ENCODE measurements at places on chromosomes 7 and 10.

- DNase-seq = no peak
Measured at GRCh38 chr10:61081301-61081700, 137.3 kb upstream of the RHOBTB1 start.

GRCh38 chr7:151059367-151060112 lies at the start of gene SLC4A2:
SLC4A2 (plus strand) TSS chr7:151059589; CDS start chr7:151061988, 2,399 bp downstream.
- peak; percentile 90 for DNase-seq

- no peak for DNase-seq
Measured at GRCh38 chr7:1823376-1824150, 153.5 kb downstream of the ELFN1 start.

DNA sequence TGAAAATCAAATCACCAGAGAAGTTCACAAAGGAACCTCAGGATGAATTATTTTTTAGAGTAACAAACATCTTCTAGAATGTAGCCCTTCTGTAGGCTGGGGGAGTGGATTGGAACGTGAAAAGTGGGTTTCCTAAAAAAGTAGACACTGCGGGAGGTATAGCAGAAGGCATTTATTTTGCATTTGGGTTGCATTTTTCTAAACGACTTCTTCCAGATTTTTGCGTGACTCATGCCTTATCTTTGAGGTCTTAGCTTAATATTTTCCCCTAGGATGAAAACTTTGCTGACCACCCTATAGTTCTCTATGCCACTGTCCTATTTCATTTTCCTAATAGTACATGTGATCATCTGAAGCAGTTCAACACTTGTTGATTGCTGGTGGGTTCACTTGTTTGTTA lies 112.7 kb upstream of the JCAD start:
- DNase-seq = no peak

DNA sequence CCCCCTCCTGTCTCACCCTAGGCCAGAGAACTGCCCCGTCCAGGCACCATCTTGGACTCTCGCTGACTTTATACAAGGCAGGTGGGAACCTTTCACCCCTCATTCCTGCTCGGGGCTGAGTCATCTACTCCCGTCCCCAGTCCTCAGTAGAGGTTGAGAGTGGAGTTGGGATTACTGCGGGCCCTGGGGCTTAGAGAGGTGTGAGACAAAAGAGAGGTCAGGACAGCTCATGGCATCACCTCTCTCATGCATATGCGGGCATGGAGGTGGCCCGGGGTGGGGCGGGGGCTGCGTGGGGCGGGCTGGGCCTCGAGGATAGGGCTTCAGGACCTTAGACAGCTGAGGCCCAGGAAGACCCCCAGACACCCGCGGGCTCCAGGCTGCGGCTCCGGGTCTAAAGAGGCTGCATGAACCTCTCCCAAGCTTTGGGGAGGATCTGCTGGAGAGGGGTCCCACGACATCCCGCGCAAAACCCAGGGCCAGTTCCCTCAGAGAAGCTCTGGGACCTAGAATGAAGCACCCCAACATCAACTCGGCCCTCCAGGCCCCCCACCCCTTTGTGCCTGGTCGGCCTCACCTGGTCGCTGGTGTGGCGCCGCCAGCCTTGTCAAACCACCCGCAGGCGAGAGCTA lies 317 bp downstream of the PDZD7 start:
- no peak for DNase-seq

- DNase-seq = no peak
Measured at GRCh38 chr7:27240015-27240731, 2.4 kb upstream of the EVX1 start.

GRCh38 chr7:77456696-77457095 lies 40.5 kb upstream of the GSAP start:
- no peak for DNase-seq

DNA sequence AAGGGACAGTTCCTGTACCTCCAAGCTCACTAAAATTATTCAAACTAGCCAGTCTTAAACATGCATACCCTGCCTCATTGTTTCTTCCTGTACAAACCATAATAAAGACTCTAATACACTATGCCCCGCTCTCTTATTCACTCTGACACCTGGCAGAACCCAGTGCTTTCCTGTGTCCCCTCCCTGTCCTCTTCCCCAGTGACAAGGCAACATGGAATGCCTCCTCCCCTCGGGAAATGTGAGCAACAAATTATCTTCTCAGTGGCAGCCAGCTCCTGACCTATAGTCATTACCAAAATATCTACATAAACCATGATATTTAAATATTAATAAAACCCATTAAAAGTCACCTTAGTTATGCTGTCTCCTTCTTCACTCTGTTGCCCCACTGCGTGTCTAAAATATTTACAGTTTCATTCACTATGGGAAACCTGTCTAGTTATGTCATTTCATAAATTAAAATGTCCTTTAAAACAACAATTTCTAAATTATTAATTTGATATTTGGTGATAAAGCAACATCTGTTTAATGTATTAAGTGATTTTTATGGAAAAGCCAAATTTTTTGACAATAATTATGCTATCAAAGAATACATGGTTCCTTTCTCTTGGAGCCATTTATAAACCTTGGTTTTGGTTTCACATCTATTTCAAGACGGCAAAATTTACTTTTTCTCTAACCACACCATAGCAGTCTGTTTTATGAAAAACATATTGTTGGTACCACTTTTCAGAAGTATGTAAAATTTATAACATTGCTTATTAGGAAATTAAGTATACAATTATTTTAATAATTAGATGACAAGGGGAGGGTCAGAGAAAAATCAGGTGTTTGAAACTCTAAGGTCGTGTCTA lies 1355.2 kb downstream of the XPNPEP1 start:
- DNase-seq = no peak

- no peak for DNase-seq
Measured at GRCh38 chr7:17560516-17560915, 262.1 kb downstream of the AHR start.

DNA sequence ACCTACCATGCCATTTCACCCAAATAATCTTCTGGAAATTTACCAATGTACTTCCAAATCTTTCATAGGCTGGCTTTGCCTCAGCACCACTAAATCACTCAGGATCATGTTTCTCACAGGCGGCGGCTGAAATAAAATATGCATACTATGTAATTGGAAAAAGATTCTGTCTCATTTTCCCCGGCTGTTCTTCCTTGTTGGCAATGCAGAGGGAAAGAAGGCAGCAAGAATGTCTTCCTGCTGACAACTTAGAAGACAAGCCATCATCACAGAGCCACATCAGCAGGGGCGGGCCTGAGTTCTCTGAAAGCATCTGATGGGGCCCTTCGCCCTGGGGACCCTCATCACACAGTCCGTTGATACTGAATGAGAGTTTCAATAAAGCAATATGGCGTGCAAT lies 39.2 kb upstream of the COL1A2 start:
- no peak for DNase-seq

GRCh38 chr10:75894761-75895160 lies 463.3 kb downstream of the LRMDA start:
- DNase-seq = no peak

- no peak for DNase-seq
Measured at GRCh38 chr7:132065193-132065988, 509.0 kb upstream of the PODXL start.

GRCh38 chr7:130822642-130823041 lies 88.6 kb upstream of the KLF14 start:
- no peak for DNase-seq

DNA sequence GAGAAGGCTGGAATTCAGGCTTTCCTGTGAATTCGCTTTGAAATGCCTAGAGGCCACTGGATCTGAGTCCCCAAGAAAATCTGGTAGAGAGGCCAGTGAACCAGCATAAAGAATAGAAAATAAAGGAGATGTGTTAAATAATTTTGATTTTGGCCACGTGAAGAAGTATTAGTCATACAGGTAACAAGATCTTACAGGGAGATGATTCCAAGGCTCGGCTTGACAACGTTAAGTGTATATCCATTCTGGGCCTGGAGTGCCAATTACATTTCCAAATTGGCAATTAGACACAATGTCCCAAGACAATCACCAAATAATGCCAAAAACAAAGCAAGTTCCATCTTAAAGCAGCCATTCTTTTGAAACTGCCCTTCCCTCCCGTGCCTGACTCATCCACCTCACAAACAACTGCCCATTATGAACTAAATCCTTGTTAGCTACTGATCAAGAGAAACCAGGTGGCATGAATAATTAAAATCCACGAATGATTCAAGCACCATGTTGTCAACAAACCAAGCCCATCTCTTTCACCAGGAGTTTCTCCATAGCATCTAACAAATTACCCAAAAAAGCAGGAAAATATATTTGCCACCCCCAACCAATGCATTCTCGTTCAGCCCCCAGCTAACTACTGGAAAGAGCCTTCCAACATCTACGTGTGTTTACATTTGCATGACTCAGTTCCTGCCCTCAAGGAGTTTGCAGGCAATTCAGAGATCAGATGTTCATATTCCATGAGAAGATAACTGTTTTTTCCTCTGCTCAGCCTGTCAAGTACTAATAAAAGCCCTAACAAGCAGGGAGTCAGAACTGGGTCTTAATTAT lies 8.5 kb downstream of the KCNMA1 start:
- DNase-seq = no peak

GRCh38 chr10:21740989-21741388 lies 207.0 kb downstream of the MLLT10 start:
- DNase-seq = no peak

GRCh38 chr10:107583974-107584373 lies 419.5 kb upstream of the SORCS1 start:
- DNase-seq = no peak

- DNase-seq = peak; percentile 48
Measured at GRCh38 chr10:103855424-103855823, at the start of gene SH3PXD2A. SH3PXD2A (minus strand) TSS chr10:103855576; CDS start chr10:103855266, 310 bp downstream.

DNA sequence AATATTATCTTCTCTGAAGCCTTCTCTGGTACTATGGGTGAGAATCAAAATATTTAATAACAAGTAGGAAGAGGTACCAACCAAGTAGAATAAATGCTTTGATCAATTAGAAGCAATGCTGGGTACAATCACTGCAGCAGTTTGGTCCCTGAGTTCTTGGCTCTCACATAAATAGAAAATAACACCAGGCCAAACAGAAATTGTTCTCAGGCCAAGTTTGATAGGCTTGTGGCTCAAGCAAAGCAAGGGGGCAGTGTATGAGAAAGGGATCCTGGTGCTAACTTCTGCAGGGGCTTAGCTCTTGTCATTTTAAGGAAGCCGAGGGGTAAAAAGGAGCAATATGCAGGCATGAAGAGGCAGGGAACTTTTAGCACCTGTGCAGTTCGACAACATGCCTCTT lies 146.8 kb upstream of the TMEM229A start:
- no peak for DNase-seq

DNA sequence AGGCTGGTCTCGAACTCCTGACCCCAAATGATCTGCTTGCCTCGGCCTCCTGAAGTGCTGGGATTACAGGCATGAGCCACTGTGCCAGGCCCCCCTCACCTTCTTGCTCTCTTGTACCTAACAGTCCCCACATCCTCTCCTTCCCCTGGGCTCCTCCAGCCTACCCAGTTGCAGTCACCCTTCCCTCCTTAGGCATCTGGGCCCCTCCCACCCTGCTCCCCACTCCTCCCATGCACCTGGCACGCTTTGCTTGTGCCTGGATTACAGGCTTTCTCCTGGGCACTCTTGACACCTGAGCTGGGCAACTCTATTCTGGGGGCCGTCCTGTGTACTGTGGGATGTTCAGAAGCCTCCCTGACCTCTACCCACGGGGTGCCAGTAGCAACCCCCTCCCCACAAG lies 3.0 kb downstream of the CLDN15 start:
- no peak for DNase-seq

DNA sequence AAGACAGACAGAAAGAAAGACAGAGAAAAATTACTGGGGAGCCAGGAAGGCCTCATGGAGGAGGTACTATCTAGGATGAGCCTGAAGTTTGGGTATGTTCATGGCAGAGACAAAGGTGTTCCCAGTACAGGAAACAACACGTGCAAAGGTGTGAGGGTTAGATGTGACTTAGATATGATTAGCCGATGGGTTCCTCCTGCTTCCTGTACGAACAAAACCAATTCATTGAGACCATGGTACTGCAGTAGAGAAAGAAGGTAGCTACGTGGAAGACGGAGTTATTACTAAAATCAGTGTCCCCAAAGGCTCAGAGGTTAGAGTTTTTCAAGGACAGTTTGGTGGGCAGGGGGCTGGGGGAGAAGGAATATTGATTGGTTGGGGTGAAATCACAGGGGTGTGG lies 55.2 kb upstream of the CHST3 start:
- DNase-seq = no peak

DNA sequence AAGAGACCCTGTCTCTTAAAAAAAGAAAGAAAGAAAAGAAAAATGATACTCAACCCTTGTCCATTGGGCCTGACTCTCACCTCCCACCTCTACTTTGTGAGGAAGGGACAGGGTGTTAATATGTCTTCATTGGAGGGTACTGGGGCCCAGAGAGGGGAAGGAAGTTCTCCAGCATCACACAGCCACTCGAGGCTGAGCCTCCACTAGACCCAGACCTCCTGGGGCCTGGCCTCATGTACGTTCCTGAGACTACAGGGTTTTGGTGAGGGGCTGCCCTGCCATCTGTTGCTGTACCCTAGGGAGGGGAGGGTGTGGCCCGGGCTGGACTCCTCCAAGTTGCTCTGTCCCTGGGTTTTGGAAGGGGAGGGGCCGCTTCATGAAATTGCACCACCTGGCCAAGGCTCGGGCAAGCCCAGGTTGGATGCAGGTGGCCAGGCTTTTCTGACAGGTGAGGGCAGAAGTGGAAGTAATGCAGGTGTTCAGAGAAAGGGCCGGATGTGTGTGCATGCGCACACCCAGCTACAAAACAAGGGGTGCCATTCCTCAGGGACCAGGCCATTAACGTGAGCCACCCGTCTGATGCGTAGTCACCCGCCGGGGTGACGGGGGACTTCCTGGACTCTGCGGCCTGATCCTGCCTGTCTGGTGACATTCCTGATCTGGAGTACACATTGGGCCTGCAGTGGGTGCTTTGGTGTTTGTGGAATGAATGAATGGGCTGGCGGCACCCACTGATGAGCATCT lies 21.7 kb downstream of the GTF2IRD1 start:
- DNase-seq = no peak

GRCh38 chr10:104350127-104350635 lies 3.5 kb upstream of the CFAP58 start:
- DNase-seq = no peak

DNA sequence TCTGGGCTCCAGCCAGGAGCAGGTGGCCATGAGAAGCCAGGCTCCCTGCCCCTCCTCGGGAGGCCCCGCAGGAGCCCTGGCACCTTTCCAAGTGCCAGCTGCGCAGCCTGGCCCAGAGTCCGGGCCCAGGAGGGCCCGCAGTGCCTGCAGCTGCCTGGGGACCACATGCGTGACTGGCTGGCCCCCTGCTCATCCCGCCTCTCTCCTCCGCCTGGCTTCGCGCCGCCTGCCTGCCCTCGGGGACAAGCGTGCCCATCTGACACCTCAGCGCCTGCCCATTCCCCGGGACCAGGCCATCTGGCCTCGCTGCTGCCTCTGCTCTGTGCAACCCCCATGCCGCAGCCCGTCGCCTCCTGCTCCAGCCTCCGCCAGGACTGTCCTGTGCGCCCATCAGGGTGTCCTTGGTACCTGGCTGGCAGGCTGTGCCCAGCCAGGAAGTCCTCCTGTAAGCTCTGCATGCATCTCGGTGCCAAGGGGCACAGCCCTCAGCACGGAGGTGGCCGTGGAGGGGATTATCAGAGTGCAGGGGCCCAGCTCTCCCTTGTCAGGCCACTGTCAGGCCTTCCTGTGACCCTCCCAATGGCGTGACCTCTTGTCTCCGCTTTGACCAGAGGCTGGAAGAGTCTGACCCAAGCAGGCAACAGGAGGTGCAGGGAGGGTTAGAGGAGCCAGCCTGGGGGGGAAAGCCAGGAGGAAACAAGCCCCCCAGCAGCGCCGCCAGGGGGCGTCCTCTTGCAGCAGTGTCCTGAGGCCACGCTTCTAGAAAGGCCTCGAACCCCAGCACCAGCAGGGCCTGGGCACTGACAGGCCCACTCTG lies 50.5 kb downstream of the TMEM209 start:
- no peak for DNase-seq

- no peak for DNase-seq
Measured at GRCh38 chr10:33025910-33026309, 67.9 kb upstream of the ITGB1 start.

All from D721Med (cell line).